Stimulated activated naive CD4-positive, alpha-beta T cell treated with Interleukin-2 at 50 U/mL for 16 hours (primary cell): ENCODE measurements at places on chromosomes 11 and 22.
A peak's percentile ranks its signal among the peaks of the same experiment; 100 is the strongest.

- no peak for DNase-seq
Measured at GRCh38 chr11:95230810-95231126, 234 bp downstream of the SESN3 start.

DNA sequence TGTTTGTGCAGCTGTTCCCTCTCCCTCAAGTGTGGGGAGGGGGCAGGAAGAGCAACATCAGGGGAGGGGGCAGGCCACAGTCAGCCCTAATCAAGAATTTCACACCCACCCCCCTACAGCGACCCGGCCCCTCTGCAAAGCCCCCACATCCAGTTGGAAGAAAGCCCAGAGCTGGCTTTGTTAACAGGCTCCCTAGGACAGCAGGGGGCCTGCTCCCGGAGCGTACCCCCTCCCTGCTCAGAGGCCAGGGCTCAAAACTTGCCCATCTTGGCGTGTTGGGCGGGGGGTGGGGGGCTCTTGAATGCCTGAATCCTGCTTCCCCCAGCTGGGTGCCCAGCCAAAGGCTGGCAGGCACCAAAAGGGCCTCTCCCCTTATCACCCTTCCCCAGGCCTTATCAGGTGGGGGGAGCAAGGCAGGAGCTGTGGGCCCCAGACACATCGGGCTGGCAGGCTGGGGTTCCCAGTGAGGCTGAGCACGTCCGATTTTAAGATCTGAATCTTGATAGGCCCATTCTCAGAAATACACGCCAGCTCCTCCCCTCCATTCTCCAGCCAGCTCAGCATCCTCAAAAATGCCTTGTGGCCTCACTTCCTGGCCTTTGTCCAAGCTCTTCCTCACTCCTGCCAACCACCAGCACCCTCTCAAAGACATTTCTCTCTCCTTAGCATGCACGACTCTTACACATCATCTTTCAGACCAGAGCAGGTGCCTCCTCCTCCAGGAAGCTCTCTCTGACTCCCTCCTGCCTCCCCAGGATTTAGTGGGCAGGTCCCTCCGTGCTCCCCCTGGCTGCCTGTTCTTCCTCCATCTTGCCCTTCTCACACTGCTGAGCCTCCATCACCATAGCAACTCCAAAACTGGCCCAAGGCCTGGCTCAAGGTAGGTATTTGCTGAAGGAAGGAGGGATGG is 384.8 kb downstream of the MN1 start:
- DNase-seq: no peak

DNA sequence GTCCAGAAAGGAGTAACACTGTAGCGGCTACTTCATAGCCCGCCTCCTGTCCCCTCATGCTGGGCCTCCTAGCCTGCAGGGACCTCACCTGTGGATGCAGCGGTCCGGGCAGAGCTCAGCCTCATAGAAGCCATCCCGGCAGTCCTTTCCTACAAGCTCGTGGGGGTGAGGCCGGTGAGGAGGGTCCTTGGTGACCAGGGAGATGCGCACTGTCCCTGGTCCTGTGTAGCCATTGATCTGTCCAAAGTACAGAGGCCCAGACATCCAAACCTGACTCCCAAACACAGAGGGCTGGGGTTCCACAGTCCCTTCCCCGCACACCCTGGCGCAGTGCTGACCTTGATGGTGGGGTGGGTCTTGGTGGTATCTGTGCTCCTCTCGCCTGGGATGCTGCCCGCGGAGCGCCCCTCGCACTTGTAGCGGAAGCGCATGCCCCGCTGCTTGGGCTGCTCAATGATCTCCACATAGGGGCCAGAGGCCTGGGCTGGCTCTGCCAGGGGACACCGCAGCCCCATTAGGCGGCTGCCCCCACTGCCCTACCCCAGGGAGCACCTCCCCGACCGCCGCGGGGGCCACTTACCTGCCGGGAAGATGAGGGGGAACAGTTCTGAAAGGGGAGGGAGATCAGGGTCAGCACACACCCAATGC is 993 bp downstream of the RELA start:
- DNase-seq: no peak

DNA sequence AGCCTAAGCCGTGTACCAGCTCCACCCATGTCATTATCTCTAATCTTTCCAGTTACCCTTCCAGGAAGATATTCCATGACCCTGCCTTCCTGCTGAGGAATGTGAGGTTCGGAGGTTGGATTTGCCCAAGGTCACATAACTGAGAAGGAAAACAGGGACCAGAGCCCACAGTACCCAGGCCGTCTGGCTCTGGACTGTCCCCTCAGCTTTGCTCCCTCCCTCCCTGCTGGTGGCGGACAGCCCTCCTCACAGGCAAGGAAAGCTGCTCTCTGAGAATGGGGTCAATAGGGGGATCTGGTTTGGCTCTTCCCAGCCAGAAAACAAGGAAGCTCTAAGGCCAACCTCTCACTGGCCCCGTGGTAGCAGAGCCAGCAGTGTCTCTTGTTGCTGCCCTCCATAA is 63.3 kb downstream of the SYN3 start:
- DNase-seq: no peak

DNA sequence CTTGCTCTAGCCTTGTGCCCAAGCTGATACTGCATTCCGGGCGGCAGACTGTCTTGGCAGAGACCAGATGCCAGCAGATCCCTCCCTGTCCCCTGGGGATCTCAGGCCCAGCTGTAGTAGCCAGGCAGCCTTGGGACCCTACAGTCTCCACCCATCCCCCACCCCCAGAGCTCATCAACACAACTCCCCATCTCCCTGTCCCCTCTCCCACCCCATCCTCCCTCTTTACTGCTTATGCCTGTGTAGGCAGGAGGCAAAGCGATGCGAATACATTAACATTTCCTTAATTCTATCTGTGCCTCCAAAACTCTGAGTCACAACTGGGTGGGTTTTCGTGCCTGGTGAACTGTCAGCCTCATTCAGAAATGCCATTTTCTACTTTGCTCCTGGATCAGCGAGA is 547.6 kb downstream of the BUD13 start:
- no peak for DNase-seq

DNA sequence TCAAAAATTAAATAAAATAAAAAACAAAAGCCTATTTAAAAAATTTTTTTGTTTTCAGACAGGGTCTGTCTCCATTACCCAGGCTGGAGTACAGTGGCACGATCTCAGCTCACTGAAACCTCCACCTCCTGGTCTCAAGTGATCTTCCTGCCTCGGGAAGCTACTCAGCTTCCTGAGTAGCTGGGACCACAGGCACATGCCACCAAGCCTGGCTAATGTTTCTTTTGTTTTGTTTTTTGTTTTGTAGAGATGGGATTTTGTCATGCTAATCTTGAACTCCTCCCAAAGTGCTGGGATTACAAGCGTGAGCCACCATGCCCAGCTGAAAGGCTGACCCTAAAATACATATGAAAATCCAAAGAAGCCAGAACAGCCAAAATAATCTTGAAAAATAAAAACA is 20.4 kb upstream of the L3MBTL2 start:
- no peak for DNase-seq

DNA sequence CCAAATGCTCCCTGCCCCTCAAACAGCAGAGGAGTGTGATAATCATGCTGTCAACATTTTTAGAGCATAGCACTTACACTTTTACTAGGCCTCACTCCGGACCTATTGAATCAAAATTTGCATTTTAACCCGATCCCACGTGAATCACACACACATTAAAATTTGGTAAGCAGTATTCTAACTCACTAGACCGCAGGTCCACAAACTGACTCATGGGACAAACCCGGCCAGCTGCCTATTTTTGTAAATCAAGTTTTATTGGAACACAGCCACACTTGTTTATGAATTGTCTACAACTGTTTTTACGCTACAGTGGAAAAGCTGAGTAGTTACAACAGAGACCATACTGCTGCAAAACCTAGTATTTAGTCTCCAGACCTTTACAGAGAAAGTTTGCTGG is 43.3 kb downstream of the SNX19 start:
- DNase-seq: no peak

DNA sequence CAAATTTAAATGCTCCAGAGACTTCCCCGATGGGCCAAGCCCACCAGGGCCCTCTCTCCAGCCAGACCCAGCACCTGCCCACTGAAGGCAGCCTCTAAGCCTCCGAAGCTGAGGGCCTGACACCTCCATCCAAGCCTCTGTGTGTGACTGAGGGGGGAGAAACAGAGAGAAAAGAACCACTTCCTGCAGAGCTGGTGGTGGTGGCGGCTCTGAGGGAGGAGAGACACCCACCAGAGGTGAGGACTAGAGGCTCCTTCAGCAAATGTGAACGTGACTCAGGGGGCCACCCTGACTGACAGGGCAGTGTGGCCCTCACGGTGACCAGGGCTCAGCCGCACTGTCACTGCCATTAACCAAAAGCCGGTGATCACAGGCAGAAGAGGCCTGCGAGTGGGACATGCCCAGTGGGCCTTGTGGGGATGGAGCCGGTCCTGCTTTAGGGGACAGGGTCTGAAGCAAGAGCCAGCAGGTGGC is 31.0 kb upstream of the CD5 start:
- DNase-seq: peak; percentile 49

DNA sequence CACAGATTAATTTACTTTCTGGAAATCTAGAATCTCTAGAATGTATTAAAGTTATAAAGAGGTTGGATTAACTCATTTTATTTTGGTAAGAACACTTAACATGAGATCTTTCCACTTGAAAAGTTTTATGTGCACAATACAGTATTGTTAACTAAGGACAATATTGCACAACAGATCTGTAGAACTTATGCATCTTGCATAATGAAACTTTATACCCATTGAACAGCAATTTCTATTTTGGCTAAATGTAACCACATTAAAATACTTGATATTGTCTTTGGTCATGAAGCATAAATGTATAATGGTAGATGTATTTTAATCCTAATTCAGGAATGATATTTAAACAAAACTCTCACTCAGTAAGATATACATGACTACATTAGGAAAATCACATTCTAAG is 203.8 kb downstream of the SNX19 start:
- DNase-seq: no peak

DNA sequence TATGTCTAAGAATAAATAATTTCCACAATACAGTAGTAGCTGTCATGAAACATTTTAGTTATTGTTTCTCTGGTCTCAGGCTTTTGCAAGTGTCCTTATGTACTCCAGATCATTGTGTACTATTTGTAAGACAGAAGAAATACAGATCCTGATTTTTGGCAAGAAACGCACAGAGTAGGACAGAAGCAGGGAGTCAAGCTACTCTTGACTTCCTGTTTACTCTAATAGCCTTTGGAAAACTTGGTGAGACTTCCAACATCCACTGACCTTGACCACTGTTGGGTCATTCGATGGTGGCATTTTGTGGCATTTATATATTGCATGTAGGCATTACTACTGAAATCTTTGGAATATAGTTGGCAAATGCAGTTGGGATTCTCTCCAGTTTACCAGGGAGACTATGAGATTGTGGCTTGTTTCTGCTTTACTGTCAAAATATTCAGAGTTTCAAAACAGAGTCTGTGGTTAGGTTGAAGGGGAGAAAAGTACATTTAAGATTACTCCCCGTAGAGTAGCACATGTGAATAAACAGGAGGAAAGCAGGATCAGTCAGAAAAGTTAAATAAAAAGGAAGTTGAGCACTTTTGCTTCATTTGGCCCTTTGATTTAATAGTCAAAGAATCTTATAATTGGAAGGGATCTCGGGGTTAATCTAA is 726.1 kb upstream of the CCDC90B start:
- DNase-seq: no peak

DNA sequence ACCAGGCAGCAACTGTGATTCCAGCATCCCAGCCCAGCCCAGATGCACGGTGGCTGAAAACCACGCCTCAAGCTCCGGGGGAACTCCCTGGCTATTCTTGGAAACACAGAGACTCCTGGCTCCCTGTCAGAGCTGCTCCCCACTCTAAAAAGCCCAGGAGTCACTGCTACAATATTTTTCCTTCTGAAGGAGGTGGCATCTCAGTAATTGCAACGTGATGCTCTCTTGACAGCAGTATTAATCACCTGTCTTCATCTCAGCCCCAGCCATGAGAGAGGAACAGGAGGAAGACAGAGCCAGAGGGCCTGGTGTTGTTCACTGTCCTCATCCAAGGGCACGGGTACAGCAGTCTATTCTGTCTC is 26.9 kb downstream of the DRD2 start:
- no peak for DNase-seq

DNA sequence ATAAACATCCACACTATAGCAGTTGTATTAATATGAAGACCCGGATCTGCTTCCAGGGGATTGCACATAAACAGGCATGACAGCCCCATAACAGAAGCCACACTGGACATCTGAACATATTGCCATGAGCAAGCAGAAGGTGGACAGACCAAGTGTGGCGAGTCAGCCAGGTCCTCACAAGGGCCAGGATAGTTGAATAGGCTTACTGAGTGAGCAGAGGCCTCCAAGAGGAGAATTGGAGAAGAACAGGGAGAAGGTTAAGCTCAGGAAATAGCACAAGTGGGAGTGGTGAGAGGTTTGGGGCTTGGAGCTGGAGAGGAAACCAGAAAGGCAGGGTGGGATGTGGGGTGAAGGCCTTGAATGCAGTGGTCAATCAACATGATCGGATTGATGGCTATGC is 10.8 kb downstream of the SLC35C1 start:
- DNase-seq: no peak

DNA sequence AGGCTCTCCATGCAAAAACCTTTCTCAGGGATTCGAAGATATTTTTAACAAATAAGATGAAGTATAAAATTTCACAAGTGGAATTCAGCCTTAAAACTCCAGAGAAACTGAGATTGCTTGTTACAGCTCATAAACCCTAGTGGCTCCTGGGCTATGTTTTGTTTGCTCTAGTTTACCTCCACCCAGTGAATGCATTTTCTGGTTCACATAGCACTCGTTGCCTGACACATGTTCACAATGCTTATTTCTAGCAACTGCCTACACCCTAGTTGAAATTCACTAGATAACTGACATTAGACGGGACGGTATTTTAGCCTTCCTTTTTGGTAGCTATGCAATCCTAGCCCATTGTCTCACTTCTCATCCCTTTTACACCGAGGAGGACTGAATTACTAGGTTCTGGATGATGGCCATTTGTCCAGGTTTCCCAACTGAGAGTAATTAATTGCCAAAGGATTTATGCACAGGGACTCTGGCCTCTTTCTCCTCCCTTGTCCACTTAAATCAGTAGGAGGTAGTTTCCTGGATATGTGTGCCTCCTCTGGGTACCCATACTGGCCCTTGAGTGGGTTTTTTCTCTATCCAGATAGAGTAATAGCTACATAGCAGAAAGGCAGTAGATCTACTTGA is 951.6 kb downstream of the DLG2 start:
- no peak for DNase-seq

- DNase-seq: peak; percentile 76
Measured at GRCh38 chr22:38758276-38758945, 2.6 kb upstream of the SUN2 start.

DNA sequence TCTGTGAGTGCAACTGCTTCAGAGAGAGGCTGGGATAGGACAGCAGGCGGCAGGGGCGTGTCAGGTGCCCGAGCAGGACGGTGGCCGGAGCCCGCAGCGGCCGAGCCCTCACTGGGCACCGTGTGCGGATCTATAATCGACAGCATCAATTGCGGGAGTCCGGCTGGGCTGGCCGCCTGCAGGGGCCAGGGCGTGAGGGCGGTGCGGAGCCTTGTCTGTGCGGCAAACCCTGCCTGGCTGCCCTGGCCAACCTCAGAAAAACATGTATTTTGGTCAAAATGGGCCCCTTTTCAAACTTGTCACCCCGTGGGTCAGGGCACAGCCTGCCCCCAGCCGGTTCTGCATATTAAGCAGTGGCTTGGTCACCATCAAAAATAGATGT is 91.3 kb upstream of the KCNQ1OT1 start:
- no peak for DNase-seq
